Thymus (tissue), 14 donors: ENCODE measurements at places on chromosomes 4 and X. TPM values are rescaled to one million over a fixed set of nuclear protein-coding genes. Genes with fewer than 3 reads are reported as not detected.
A peak's percentile ranks its signal among the peaks of the same experiment; 100 is the strongest.

DNA sequence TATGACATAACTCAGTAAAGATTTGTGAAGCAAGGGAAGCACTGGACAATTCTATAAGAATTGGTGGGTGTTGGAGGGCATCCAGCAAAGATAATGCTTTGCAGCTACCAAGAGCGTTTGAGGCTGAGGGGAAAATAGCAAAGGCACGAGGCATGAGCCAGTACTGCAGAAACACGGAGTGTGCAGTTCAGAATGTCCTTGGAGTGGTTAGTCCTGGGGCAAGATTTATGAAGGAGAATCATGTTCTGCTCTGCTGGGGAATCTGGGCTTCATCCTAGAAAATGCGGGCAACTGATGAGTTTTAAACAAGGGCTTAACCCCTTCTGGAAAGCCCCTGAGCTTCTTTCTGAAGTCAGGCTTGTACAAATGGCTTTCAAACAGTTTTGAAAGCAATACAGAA lies 452.5 kb downstream of the IL15 start:
- no peak overlapping the region for H3K4me3 ChIP-seq
- no peaks in the 10 kb centered on the region for H3K27me3 ChIP-seq
- H3K4me1 ChIP-seq = no peaks in the 10 kb centered on the region

GRCh38 chrX:38879631-38880220 lies 78.5 kb downstream of the MID1IP1 start:
- H3K4me1 ChIP-seq = peaks cover 7% of the 10 kb centered on the region
- H3K36me3 ChIP-seq = no peaks in the 10 kb centered on the region
- H3K4me3 ChIP-seq = no peak overlapping the region

- no peak overlapping the region for H3K27ac ChIP-seq
- H3K36me3 ChIP-seq = no peaks in the 10 kb centered on the region
- no peak overlapping the region for H3K4me3 ChIP-seq
- H3K4me1 ChIP-seq = no peaks in the 10 kb centered on the region
- no peak for DNase-seq
Measured at GRCh38 chrX:46693149-46693548, 65.8 kb downstream of the SLC9A7 start.

DNA sequence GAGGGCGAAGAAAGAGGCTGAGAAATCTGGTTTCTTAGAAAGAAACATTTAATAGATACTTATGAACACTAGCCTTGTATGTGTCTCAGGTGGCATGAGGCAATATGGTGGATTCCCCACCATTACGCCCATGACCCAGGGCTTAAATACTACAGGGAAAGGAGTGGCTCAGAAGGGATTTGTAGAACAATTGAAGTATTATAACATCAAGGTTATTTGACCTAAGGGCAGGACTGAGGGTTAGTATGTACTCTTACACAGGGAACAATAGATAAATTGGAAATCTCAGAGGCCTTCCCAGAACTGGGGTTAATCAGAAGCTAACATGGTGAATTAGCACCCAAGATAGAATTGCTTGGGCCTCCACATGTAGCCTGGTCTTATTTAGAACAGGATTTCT lies 11.0 kb upstream of the USP46 start:
- H3K27me3 ChIP-seq = no peaks in the 10 kb centered on the region
- no peaks in the 10 kb centered on the region for H3K4me1 ChIP-seq
- H3K27ac ChIP-seq = no peak overlapping the region
- no peak for DNase-seq

DNA sequence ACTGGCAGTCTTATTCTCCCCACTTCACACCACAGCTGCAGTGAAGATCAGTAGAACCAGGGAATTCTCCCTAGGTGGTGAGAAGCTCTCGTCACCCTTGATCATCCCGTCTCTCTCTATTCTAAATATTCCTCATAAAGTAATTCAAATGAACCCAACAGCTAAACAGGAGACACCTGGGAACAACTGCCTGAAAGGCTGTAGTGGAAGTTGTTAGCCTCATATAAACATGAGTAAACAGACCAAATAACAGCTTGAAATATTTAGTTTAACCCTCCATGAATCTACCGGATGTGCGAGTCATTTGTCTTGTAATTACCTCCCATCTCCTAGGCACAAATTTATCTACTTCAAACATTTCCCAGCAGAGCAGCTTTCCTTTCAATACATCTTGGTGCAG lies 30.4 kb upstream of the APELA start:
- DNase-seq = no peak
- H3K27me3 ChIP-seq = no peaks in the 10 kb centered on the region
- H3K4me1 ChIP-seq = no peaks in the 10 kb centered on the region

GRCh38 chr4:168486912-168487281 lies 6.6 kb upstream of the DDX60L start:
- no peak for DNase-seq
- H3K27ac ChIP-seq = no peak overlapping the region
- H3K27me3 ChIP-seq = no peaks in the 10 kb centered on the region
- H3K36me3 ChIP-seq = no peaks in the 10 kb centered on the region

DNA sequence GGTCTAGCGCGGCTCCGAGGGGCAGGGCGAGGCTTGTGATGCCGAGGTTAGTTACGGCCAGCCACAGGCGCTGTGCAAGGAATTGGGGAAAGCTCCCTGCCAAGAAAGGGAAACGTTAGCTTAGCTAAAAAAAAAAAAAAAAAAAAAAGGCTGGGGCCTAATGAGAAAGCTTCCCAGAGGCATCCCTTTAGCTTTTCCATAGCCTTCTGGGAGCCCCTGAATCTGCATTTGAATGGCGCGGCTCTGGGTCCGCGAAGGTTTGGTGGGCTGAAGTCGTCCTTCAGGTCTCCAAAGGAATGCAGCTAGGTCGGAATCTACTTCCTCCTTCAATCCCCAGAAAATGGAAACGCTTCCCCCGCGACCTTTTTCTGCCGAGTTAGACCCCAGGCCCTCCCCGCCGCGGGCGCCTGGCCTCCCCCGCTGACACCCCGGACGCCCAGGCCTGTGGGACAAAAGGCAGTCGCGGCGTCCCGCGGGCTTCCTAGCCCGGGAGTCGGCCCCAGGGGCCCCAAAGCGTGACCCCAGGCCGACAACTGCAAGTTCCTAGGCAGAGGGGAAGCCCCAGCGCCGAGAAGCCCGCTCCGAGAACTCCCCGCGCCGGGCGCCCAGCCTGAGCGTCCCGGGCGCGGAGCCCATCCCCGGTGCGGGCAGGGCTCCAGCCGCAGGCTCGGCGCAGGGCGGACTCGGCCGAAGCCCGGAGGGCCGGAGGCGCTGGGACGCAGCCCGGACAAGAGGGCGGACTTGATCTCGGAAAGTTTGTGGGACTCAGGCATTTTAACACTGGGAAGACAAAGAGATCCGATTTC lies 605 bp upstream of the FAT1 start:
- H3K4me1 ChIP-seq = peaks cover 5% of the 10 kb centered on the region
- no peaks in the 10 kb centered on the region for H3K36me3 ChIP-seq
- H3K4me3 ChIP-seq = peak overlapping the region; percentile 44

GRCh38 chr4:185280608-185281007 lies 71.2 kb downstream of the SNX25 start:
- no peak overlapping the region for H3K27ac ChIP-seq
- no peak for DNase-seq
- no peaks in the 10 kb centered on the region for H3K27me3 ChIP-seq
- H3K4me1 ChIP-seq = no peaks in the 10 kb centered on the region
- H3K36me3 ChIP-seq = no peaks in the 10 kb centered on the region
- H3K4me3 ChIP-seq = no peak overlapping the region

DNA sequence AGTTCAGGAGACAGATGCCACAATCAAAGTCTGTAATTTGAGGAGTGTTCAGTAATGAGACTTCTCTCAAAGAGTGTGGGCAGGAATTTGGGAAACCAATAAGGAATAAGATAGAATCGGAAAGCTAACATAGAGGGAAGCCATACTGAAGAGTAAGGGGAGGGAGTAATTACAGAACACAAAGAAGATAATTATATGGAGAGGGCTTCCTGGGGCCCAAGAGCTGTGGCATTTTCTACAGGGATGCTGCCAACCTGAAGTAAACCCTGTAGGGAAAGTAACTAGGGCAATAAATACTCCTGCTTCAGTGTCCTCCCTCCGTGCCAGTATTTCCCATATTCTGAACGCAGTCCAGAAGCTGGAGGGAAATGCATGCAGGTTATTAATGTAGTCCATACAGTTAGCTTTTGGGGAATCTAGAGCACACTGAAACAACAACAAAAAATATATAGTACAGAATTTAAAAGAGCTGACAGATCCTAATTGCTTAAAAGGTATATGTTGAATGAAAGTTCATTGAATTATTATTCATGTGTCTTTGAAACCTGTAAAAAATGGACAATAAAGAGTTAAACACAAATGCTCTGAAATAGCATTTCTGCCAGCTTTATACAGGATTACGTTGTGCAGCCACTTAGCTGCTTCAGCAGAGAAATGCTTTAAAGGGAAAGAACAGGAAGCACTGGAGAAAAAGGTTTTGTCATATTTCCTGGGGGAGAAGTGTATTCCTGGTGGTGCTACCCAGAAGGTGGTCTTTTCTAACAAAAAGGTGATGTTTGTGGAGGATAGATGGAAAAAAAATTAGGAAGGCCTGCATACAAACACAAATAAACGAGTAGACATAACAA lies 48.0 kb downstream of the CXXC4 start:
- H3K4me1 ChIP-seq = no peaks in the 10 kb centered on the region
- DNase-seq = no peak
- H3K4me3 ChIP-seq = no peak overlapping the region
- H3K27me3 ChIP-seq = no peaks in the 10 kb centered on the region
- no peaks in the 10 kb centered on the region for H3K36me3 ChIP-seq
- no peak overlapping the region for H3K27ac ChIP-seq

- H3K36me3 ChIP-seq = no peaks in the 10 kb centered on the region
- H3K27me3 ChIP-seq = no peaks in the 10 kb centered on the region
- H3K4me1 ChIP-seq = no peaks in the 10 kb centered on the region
- no peak for DNase-seq
- H3K4me3 ChIP-seq = no peak overlapping the region
Measured at GRCh38 chrX:153863251-153863991, 22.6 kb downstream of the L1CAM start.

DNA sequence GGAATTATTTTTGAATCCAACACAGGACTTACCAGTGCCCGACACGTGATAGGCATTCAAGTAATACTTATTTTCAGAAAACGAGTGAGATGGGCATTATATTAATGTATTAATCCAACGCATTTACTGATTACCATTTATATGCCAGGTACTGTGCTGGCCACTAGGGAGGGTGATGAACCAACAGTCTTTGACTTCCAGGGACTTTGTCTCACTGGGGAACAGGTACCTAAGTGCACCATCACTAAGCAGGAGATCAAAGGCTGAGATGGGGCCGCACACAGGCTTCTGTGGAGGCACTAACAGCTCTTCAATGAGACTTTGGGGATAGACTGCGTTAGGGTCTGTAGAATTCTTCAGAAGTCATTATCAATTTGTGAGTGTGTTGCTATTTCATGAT lies 5.7 kb upstream of the TADA2B start:
- H3K27me3 ChIP-seq = peaks cover 15% of the 10 kb centered on the region
- no peaks in the 10 kb centered on the region for H3K36me3 ChIP-seq
- no peak overlapping the region for H3K27ac ChIP-seq
- H3K4me3 ChIP-seq = no peak overlapping the region
- no peak for DNase-seq
- H3K4me1 ChIP-seq = peaks cover 6% of the 10 kb centered on the region

- no peaks in the 10 kb centered on the region for H3K4me1 ChIP-seq
- H3K27me3 ChIP-seq = no peaks in the 10 kb centered on the region
- DNase-seq = no peak
- no peaks in the 10 kb centered on the region for H3K36me3 ChIP-seq
Measured at GRCh38 chr4:7415927-7416686, 18.6 kb downstream of the PSAPL1 start.

DNA sequence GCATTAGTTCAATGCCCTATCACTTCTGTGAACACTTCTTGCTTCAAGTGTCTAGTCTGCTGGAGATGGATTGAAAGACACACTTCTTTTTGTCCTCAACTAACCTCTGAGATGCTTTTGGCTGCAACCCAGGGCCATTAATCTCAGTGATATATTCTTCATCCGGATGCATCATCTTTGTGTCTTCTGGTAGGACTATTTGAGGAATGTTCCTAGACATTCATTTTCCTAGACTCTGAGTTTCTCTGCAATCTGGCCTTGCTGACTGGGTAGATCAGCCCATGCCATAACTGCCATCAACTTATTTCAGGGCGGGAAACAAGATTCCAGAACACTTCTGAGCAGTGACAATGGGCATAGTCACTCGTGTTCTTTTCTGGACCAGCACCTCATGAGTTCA lies 329.4 kb downstream of the PDGFC start:
- no peaks in the 10 kb centered on the region for H3K4me1 ChIP-seq
- no peaks in the 10 kb centered on the region for H3K27me3 ChIP-seq

GRCh38 chr4:152677117-152677516 lies 2.7 kb downstream of the TMEM154 start:
- no peak overlapping the region for H3K4me3 ChIP-seq
- peaks cover 12% of the 10 kb centered on the region for H3K4me1 ChIP-seq
- no peaks in the 10 kb centered on the region for H3K27me3 ChIP-seq
- no peak for DNase-seq
- no peaks in the 10 kb centered on the region for H3K36me3 ChIP-seq

DNA sequence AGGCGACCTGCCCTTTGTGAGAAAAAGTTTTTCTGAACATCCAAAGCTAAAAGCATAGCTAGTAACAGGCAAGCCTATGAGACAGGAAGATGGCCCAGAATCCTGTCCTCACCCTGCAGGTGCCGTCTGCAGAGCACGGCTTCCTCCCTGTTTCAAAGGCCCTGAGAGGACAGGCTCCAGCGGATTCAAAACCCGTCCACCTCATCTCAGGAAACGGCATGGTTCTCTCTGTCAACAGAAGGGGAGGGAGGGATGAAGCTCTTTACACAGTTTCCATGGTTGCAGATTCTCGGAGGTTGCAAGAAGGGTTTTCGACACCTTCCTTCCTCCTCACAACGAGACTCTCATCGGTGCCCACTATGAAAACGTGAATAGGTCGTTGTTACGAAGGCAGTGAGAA lies 8.3 kb downstream of the PPP2R3B start:
- H3K36me3 ChIP-seq = no peaks in the 10 kb centered on the region
- no peak overlapping the region for H3K4me3 ChIP-seq
- H3K4me1 ChIP-seq = peaks cover 19% of the 10 kb centered on the region
- DNase-seq = no peak
- no peak overlapping the region for H3K27ac ChIP-seq

GRCh38 chrX:44234116-44234515 lies 109.4 kb downstream of the EFHC2 start:
- no peaks in the 10 kb centered on the region for H3K4me1 ChIP-seq
- no peak for DNase-seq
- no peaks in the 10 kb centered on the region for H3K36me3 ChIP-seq
- H3K27me3 ChIP-seq = no peaks in the 10 kb centered on the region

MAGEA6 gene
- not detected for total RNA-seq

PDS5A gene
- 60.7 TPM for total RNA-seq

KDR gene
- total RNA-seq = 10.2 TPM

ARMCX1 gene
- 11.0 TPM for total RNA-seq

XKRX gene
- total RNA-seq = 0.66 TPM
